ENCODE measurements at places on chromosomes 7 and 10. TPM values are rescaled to one million over a fixed set of nuclear protein-coding genes. Genes with fewer than 3 reads are reported as not detected.

The LIPM gene
- not detected for total RNA-seq

The GDF2 gene
- total RNA-seq, result not detected

The RINT1 gene
- total RNA-seq, result 7.0 TPM

The GPR85 gene
- 0.27 TPM for total RNA-seq

The LEP gene
- total RNA-seq, result under 0.01 TPM

The MKI67 gene
- 2.4 TPM for total RNA-seq

The TRIP6 gene
- 44.7 TPM for total RNA-seq

The TRDMT1 gene
- 8.9 TPM for total RNA-seq

The TUBAL3 gene
- total RNA-seq, result 1.3 TPM

The FAM24A gene
- total RNA-seq, result not detected

The ELFN1 gene
- 0.27 TPM for total RNA-seq

The RBP3 gene
- not detected for total RNA-seq

The CPA4 gene
- total RNA-seq, result not detected

The KIAA1549 gene
- 5.1 TPM for total RNA-seq

The MMD2 gene
- total RNA-seq, result not detected

The SMKR1 gene
- 1.3 TPM for total RNA-seq

The NRF1 gene
- total RNA-seq, result 23.7 TPM
